Mucosa of gallbladder (tissue), 1 donor: ENCODE measurements at places on chromosomes 1 and 21.

GRCh38 chr1:15358565-15359133 lies 51.0 kb upstream of the EFHD2 start:
- no peak for DNase-seq

DNA sequence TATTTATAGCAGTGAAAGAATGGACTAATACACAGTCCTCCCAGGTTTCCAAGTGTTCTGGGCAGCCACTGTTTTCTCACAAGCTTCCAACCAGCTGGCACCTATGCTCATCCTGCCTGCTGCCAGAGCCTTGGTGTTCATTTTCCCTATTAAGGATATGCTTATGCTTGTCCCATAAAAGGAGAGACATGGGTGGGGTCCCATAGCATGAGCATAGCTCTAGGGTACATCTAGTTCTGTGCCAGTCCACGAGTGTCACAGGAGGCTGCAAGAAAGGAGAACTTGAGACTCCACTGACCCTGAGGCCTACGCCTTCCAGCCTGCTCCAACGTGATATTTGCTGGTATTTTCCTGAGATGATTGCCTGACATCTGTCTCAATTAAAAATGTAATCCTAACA lies 192.4 kb upstream of the PTGFR start:
- no peak for DNase-seq

- no peak for DNase-seq
Measured at GRCh38 chr1:156691191-156691590, 14.0 kb upstream of the NES start.

GRCh38 chr1:5977494-5978444 lies 14.5 kb downstream of the NPHP4 start:
- no peak for DNase-seq

DNA sequence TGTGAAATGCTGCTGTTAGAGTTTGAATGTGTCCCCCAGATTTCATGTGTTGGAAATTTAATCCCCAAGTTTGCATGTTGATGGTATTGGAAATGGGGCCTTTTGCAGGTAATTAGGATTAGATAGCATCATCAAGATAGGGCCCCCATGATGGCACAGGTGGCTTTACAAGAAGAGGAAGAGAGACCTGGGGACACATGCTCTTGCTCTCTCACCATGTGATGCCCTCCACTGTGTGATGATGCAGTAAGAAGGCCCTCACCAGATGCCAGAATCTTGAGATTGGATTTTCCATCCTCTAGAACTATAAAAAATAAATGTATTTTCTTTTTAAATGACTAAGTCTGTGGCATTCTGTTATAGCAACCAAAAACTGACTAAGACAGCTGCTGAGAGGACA lies 57.0 kb upstream of the NEK7 start:
- DNase-seq: no peak
